ENCODE measurements at places on chromosomes 2 and 18. TPM values are rescaled to one million over a fixed set of nuclear protein-coding genes. Genes with fewer than 3 reads are reported as not detected.

Gene RGPD3
- 0.06 TPM for polyA plus RNA-seq

Gene TCF7L1
- 9.5 TPM for polyA plus RNA-seq

Gene CNTNAP5
- not detected for polyA plus RNA-seq

Gene ADD2
- not detected for polyA plus RNA-seq

Gene KYNU
- polyA plus RNA-seq, result 0.75 TPM

Gene CNDP1
- not detected for polyA plus RNA-seq

Gene IL36RN
- not detected for polyA plus RNA-seq

Gene KCNE4
- polyA plus RNA-seq, result 6.8 TPM

Gene LRP1B
- not detected for polyA plus RNA-seq

Gene ZBTB7C
- polyA plus RNA-seq, result not detected

Gene RNMT
- polyA plus RNA-seq, result 11.9 TPM

- peaks cover 13% of the 10 kb centered on the region for H3K27me3 ChIP-seq
- no peaks in the 10 kb centered on the region for H3K4me1 ChIP-seq
Observed at GRCh38 chr2:98759338-98759737, 28.4 kb upstream of the MGAT4A start.

- no peaks in the 10 kb centered on the region for H3K27me3 ChIP-seq
- H3K4me3 ChIP-seq, result no peak overlapping the region
- DNase-seq, result no peak
- no peaks in the 10 kb centered on the region for H3K36me3 ChIP-seq
Observed at GRCh38 chr2:212170382-212170781, 368.2 kb downstream of the ERBB4 start.

GRCh38 chr2:71538656-71539265 is 85.4 kb downstream of the DYSF start:
- no peak overlapping the region for H3K4me3 ChIP-seq
- no peak for DNase-seq
- H3K27me3 ChIP-seq, result peaks cover 15% of the 10 kb centered on the region
- no peaks in the 10 kb centered on the region for H3K4me1 ChIP-seq

DNA sequence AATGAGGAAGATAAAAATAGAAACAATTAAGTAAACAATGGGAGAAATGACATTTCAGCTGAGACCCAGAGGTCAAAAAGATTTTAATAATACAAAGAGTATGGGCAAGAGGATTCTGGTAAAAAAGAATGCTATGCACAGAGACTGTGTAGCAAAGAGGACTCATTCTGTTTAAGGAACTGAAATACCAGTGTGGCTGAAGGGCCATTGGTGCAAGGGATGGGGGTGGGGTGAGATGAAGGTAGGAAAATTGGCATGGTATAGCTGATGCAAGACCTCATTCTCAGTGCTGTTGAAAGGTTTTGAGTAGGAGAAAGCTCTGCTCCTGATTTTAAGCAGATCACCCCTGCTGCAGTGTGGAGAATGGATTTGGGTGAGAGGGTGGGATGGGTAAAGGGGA is 10.8 kb downstream of the GALNT1 start:
- peaks cover 5% of the 10 kb centered on the region for H3K4me1 ChIP-seq
- H3K27ac ChIP-seq, result no peak overlapping the region
- no peak overlapping the region for H3K4me3 ChIP-seq
- H3K36me3 ChIP-seq, result no peaks in the 10 kb centered on the region
- DNase-seq, result no peak
- H3K27me3 ChIP-seq, result no peaks in the 10 kb centered on the region

- H3K27me3 ChIP-seq, result no peaks in the 10 kb centered on the region
- H3K36me3 ChIP-seq, result no peaks in the 10 kb centered on the region
- H3K27ac ChIP-seq, result no peak overlapping the region
- no peaks in the 10 kb centered on the region for H3K4me1 ChIP-seq
Observed at GRCh38 chr2:184154438-184154837, 443.9 kb upstream of the ZNF804A start.

GRCh38 chr2:171531291-171531690 is 9.0 kb downstream of the CYBRD1 start:
- no peak overlapping the region for H3K4me3 ChIP-seq
- H3K27me3 ChIP-seq, result no peaks in the 10 kb centered on the region
- peaks cover 2% of the 10 kb centered on the region for H3K36me3 ChIP-seq

- H3K4me3 ChIP-seq, result no peak overlapping the region
- H3K4me1 ChIP-seq, result no peaks in the 10 kb centered on the region
- no peaks in the 10 kb centered on the region for H3K36me3 ChIP-seq
- no peak for DNase-seq
- H3K27me3 ChIP-seq, result peaks cover 5% of the 10 kb centered on the region
Observed at GRCh38 chr2:236764716-236765115, 195.1 kb downstream of the ACKR3 start.

DNA sequence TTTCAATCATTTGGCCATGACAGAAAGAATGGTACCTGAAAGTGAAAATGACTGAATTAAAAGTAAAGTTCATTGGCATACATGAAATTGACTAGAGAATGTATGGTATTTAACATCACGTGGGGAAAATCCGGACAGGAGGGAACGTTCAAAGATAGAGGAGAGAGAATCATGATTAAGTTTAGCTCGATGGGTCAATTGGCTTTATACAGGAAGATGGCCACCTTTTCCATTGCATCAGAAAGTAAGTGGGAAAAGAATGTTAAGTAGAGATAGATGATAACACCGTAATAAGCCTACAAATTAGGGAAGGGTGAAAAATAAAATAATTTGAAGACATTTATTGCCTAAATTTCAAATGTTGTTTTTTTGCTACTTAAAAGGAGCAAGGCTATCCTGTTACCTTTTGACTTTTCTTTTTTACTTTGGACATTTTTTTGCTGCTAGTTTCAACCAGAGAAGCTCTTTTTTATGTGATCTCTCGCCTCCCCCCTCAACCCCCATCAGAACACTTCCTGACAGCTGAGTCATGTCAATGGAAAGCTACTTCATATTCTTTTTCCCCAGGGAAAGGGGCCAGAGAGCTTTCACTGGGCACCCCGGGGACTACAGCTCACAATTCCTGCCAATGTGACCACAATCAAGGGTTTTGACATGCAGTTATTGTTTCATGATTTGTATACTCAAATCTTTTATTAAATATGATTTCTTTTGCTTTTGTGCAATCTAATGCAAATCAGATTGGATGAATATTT is 767 bp upstream of the CCDC102B start:
- peak; percentile 83 for DNase-seq
- no peak overlapping the region for H3K4me3 ChIP-seq
- peak overlapping the region; percentile 67 for H3K27ac ChIP-seq
- H3K36me3 ChIP-seq, result no peaks in the 10 kb centered on the region
- H3K27me3 ChIP-seq, result no peaks in the 10 kb centered on the region

DNA sequence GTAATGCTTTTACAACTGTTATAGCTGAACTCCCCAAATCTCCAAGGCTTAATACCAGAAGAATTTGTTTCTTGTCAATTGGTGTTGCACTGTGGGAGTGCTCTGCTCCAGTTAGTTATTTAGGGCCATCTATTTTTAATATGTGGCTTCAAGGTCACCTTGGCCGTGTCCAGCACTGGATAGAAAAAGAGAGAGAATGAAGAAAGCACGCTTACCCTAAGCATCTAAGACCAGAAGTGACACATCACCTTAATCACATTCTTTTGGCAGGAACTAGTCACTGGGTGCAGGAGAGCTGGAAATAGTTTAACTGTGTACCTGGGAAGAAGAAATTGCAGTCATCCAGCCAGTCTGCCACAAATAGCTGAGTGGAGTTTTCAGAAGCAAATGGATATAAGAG is 78.8 kb downstream of the VWC2L start:
- no peaks in the 10 kb centered on the region for H3K36me3 ChIP-seq
- no peak for DNase-seq
- no peaks in the 10 kb centered on the region for H3K27me3 ChIP-seq

DNA sequence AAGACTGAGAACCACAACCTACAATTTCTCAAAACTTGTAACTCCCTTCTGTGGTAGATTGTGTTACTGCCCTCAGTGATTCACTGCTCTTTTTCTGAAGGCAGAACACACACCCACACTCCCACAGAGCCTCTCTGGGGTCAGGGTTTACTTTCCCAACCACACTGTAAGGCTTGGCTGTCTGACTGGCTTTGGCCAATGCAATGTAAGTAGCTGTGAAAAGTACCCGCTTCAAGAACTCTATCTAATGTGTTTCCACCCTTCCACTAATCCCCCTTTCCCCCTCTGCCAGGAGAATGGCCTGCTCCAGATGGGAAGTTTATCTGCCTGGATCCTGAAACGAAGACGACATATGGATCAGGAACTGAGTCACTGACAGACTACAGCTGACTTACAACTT is 222.7 kb downstream of the CDH2 start:
- H3K36me3 ChIP-seq, result peaks cover 3% of the 10 kb centered on the region
- peak; percentile 89 for DNase-seq
- H3K4me3 ChIP-seq, result no peak overlapping the region
- H3K27ac ChIP-seq, result no peak overlapping the region
- peaks cover 3% of the 10 kb centered on the region for H3K4me1 ChIP-seq
- no peaks in the 10 kb centered on the region for H3K27me3 ChIP-seq

DNA sequence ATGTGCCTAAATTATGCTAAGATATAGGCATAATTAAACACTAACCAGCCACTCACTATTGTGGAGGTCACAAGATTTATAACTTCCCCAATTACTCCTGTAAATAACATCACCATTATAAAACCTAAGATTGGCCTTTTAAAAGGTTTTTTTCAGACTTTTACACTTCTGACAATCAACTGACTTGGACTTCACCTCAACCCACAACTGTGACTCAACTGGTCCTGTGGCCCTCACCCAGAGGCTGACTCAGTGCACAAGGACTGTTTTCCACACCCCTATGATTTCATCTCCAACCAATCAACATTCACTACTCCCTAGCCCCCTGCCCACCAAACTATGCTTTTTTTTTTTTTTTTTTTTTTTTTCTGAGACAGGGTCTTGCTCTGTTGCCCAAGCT is 11.6 kb downstream of the TTR start:
- no peak overlapping the region for H3K27ac ChIP-seq
- H3K4me3 ChIP-seq, result no peak overlapping the region
- H3K4me1 ChIP-seq, result no peaks in the 10 kb centered on the region

GRCh38 chr2:7886666-7887065 is 795.2 kb upstream of the ID2 start:
- no peaks in the 10 kb centered on the region for H3K4me1 ChIP-seq
- no peaks in the 10 kb centered on the region for H3K36me3 ChIP-seq
- no peaks in the 10 kb centered on the region for H3K27me3 ChIP-seq
- no peak overlapping the region for H3K27ac ChIP-seq
- H3K4me3 ChIP-seq, result no peak overlapping the region
- DNase-seq, result peak; percentile 2

- peaks cover 31% of the 10 kb centered on the region for H3K4me1 ChIP-seq
- H3K4me3 ChIP-seq, result no peak overlapping the region
- peak overlapping the region; percentile 64 for H3K27ac ChIP-seq
- H3K27me3 ChIP-seq, result no peaks in the 10 kb centered on the region
- H3K36me3 ChIP-seq, result peaks cover 21% of the 10 kb centered on the region
Observed at GRCh38 chr2:69116438-69116837, 103.5 kb downstream of the ANTXR1 start.

GRCh38 chr18:58438161-58438957 is 190.5 kb downstream of the ALPK2 start:
- H3K4me3 ChIP-seq, result peak overlapping the region; percentile 43
- H3K36me3 ChIP-seq, result no peaks in the 10 kb centered on the region

GRCh38 chr2:239938651-239939486 is 86.3 kb downstream of the NDUFA10 start:
- no peak overlapping the region for H3K4me3 ChIP-seq
- no peaks in the 10 kb centered on the region for H3K4me1 ChIP-seq
- no peak for DNase-seq
- no peaks in the 10 kb centered on the region for H3K36me3 ChIP-seq

DNA sequence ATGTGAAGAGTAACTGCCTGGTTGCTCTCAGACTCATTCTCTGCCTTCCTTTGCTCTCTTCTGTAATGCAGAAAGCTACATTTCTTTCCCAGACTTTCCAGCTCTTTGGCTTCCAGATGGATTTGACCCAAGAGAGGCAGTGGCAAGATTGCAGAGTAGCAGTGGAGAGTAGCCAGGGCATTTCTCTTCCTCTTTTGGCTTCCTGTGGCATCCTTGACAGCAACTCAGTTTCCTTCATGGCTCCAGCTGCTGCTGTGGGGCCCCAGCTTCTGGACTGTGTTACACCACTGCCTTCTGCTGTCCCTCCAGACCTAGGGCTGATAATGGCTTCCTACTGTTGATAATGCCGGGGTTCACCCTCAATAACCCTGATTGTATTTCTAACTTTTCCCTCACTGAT is 469.4 kb upstream of the SPRED2 start:
- H3K4me3 ChIP-seq, result no peak overlapping the region
- H3K4me1 ChIP-seq, result no peaks in the 10 kb centered on the region
- H3K36me3 ChIP-seq, result no peaks in the 10 kb centered on the region
- no peak overlapping the region for H3K27ac ChIP-seq
- H3K27me3 ChIP-seq, result no peaks in the 10 kb centered on the region

GRCh38 chr18:76578571-76579300 is 83.7 kb upstream of the ZNF516 start:
- no peaks in the 10 kb centered on the region for H3K4me1 ChIP-seq
- H3K27me3 ChIP-seq, result peaks cover 8% of the 10 kb centered on the region
- H3K4me3 ChIP-seq, result no peak overlapping the region
- DNase-seq, result no peak
- no peak overlapping the region for H3K27ac ChIP-seq

- H3K27ac ChIP-seq, result no peak overlapping the region
- H3K36me3 ChIP-seq, result no peaks in the 10 kb centered on the region
- no peak for DNase-seq
- H3K27me3 ChIP-seq, result no peaks in the 10 kb centered on the region
- no peak overlapping the region for H3K4me3 ChIP-seq
Observed at GRCh38 chr2:223731503-223731902, 105.9 kb downstream of the AP1S3 start.

GRCh38 chr2:149122516-149122915 is 84.0 kb downstream of the LYPD6B start:
- no peak overlapping the region for H3K4me3 ChIP-seq
- DNase-seq, result no peak
- H3K27me3 ChIP-seq, result no peaks in the 10 kb centered on the region
- H3K27ac ChIP-seq, result no peak overlapping the region

DNA sequence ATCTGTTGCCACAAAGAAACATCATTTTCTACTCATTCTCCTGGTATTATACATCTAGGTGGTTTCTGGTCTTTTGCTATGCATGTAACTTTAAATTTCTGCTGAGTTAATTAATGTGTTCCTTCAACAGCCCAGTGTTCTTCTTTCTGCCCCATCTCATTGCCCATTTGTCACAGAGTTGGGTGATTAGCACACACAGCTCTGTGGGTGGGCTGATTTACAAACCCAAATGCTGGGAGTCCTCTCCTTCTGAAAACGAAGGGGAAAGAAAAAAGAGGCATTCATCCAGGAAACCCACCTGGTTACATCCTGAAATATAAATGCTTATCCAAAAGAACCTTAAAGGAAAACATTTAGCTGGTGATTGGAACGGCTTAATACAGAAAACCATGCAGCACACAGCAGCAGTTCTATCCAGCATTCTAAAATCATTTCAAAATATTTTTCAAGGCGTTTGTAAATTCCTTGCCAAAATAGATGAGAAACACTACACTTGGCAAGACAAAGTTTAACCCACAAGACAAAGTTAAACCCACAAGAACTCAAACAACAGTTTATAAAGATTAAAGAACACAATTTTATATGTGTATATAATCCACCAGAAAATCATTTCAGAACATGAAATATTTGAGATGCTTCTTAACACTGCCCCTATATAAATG is 177.9 kb downstream of the ANTXR1 start:
- peaks cover 51% of the 10 kb centered on the region for H3K36me3 ChIP-seq
- H3K4me3 ChIP-seq, result no peak overlapping the region
- DNase-seq, result no peak
- no peaks in the 10 kb centered on the region for H3K27me3 ChIP-seq

GRCh38 chr2:213429516-213429915 is 145.3 kb downstream of the SPAG16 start:
- DNase-seq, result peak; percentile 7
- no peaks in the 10 kb centered on the region for H3K4me1 ChIP-seq
- H3K27ac ChIP-seq, result no peak overlapping the region
- H3K36me3 ChIP-seq, result no peaks in the 10 kb centered on the region
- H3K4me3 ChIP-seq, result no peak overlapping the region

- H3K4me1 ChIP-seq, result peaks cover 51% of the 10 kb centered on the region
- H3K27me3 ChIP-seq, result no peaks in the 10 kb centered on the region
- peak overlapping the region; percentile 51 for H3K27ac ChIP-seq
- H3K4me3 ChIP-seq, result no peak overlapping the region
Observed at GRCh38 chr2:239222706-239223309, 178.0 kb downstream of the HDAC4 start.
